ENCODE measurements at places on chromosomes 1 and 21.

GRCh38 chr1:31576201-31576669 lies at the start of gene TINAGL1:
Gene TINAGL1 (plus strand): TSS chr1:31576515. CDS start chr1:31577149, 634 bp downstream.
- DNase-seq = no peak

DNA sequence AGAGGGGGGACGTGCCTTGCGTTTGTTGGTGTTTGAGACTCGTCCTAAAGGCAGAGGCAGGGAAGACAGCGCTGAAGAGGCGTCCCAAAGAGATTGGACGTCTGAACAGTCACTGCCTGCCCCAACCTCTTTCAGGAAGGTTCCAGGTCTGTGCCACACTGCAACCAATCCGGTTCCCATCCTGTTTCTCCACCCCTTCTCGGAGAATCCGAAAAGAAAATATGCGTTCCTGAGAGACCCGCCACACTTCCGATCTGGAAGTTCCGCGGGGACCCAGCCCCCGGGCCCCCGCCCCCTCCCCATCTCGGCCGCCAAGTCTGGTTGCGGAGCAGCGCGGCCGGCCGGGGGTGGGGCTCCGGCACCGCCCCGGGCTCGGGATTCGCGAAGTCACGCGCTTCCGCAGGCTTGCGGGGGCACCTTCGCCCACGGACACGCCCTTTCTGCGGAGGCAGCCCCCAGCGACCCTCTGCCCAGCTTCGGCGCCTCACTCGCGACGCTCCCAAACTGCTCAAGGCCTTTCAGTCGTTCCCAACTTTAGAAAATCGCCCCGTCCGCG lies 124.5 kb upstream of the DPYD start:
- peak; percentile 17 for DNase-seq

- DNase-seq = no peak
Measured at GRCh38 chr1:208179263-208179816, 64.8 kb downstream of the PLXNA2 start.

DNA sequence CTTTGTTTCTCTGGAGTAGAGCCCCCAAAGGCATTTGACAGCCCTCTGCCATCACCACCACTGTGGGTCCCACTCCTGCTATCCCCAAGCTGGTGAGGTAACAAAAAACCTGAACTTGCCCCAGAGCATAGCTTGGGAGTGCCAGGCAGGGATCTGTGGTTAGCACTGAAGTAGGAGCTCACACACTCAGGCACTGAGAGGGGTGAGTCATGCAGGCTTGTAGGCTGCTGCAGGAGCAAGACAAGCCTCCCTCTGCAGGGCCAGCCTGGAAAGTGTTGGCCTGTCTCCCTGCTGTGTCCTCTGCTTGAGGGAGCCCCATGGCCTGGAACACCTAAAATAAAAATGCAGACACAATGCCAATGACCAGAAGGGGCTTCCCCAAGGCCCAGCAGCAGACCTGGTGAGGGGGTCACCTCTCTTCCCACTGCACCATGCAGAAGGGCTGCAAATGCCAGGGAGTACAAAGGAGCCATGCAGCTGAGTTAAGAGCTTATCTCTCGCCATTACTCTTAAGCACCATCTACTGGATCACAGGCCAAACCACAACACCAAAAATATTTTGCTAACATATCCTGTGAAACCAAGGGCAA lies 108.9 kb upstream of the POGK start:
- DNase-seq = no peak

GRCh38 chr1:68093737-68094136 lies 43.3 kb upstream of the DIRAS3 start:
- DNase-seq = no peak

DNA sequence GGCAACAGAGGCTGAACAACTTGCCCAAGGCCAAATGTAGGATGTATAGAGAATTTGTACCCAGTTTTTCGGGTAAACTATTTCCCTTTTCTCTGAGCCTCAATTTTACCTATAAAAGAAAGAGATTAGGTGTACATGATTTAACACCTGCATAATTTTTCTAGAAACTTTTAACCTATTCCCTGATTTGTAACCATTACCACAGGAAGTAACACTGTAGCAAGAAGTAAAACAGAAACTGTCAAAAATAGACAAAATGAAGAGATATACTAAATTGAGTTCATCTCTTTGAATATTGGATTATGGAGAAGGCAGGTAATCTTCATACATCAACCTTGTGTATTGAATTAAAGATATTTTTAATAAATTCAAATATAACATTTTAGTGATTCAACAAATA lies 136.2 kb downstream of the ZC3H11B start:
- no peak for DNase-seq

DNA sequence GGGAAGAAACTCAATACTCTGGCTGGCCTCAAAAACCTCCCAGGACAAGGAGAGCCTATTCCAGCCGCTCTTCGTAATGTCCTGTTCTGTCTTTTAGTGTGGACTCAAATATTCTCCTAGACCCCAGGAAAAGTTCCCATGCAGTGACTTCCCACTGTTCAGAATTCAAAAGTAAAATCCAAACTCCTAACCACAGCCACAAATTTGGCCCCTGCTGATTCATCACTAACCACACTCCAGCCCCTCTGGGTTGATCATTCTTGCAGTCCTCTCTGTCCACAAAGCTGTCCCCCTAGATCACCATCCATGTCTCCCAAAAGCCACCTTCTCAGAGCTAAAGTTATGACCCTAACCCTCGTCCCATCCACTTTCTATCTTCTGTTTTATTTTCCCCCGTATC lies 5.1 kb downstream of the CTNNBIP1 start:
- DNase-seq = no peak

DNA sequence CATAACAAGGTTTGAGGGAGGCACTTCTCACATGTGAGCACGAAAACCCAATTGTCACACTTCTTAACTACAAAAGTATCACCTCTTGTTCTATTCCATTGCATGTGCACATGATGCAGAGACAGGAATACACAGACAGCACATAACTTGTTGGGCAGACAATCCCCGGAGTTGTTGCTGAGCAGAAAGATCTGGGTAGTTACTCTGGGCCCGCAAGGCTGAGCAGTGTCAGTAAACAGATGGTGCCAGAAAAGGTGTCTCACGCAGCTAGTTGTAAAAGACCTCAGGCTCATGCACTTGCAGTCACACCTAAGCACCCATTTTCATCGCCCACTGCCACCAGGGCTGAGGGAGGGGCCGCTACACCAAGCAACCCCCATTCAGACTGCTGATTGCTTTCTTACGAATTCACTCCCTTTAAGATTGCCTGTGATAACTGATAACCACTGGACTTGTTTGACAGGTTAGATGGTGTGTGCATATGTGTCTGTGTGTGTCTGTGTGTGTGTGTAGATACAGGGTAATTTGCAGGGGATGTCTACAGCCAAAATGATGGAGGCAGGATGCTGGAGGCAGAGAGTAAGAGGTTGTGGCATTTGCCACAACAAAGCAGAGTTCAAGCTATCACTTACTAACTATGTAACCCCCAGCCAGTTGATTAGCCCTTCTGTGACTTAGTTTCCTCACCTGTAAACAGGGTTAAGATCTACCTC lies 4.2 kb downstream of the LGR6 start:
- no peak for DNase-seq

DNA sequence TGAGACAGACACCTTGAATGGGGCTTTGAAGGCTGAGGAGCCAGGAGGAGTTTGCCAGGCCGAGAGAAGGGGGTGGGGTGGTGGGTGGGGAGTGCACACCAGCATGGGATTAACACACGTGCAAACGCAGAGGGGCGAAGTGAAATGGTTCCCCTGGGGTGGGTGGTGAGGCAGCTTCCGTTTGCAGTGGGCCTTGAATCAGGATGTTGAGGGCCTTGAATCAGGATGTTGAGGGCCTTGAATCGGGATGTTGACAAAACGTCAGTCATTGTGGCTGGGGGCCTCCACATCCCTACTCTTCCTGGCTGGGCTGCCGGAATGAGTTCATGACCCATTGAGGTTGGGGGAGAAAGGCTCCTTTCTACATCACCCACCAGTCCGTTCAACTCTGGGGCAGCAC lies 16.6 kb downstream of the LDLRAP1 start:
- no peak for DNase-seq

DNA sequence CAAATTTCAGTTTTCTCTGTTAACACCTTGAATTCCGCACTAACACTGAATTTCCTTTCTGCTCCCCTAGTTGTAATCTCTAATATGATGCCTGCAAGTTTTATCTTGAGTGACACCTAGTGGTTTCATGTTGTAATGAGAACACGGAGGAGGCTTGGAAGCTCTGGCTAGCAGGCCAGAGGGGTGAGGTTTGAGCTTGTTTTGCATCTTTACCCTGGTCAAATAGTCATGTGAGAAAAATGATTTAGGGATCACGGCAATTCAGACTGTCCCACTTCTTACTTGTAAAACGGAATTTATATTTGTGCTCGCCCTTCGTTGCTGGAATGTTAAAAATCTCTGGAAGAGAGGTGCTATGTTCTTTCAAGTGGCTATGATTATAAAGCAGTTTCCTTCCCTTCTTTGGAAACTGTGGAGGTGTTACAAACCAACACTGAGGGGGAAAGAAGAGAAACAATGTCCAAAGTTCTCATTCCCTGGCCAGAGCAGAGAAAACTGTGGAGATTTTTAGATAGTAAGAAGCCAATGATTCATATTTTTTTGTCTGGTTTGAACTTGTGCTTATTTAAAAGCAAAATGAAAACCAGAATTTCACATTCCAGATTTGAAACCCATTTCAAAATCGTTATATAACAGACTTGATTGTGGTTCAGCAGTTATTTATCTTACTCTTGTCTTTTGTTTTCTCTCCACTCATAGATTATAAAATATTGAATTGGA lies 5.3 kb upstream of the MROH9 start:
- DNase-seq = peak; percentile 9

- DNase-seq = no peak
Measured at GRCh38 chr1:171881442-171881841, 40.1 kb downstream of the DNM3 start.

DNA sequence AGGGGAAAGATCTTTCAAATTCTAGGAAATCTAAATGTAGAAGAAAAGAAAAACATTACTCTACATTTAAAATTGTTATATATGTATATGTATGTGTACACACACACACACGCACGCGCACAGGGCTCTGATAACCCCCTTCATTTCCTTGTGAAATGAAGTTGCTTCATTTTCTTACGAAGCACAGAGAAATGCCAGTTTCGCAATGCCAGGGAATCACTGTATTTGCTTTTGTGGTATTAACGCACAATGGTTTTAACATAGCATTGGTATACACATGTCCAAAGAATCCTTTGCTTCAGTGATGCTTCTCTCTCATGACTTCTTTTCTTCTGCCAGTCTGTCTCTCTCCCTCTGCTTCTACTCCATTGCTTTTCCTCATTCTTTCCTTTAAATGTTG lies 8.4 kb upstream of the DDAH1 start:
- DNase-seq = no peak

DNA sequence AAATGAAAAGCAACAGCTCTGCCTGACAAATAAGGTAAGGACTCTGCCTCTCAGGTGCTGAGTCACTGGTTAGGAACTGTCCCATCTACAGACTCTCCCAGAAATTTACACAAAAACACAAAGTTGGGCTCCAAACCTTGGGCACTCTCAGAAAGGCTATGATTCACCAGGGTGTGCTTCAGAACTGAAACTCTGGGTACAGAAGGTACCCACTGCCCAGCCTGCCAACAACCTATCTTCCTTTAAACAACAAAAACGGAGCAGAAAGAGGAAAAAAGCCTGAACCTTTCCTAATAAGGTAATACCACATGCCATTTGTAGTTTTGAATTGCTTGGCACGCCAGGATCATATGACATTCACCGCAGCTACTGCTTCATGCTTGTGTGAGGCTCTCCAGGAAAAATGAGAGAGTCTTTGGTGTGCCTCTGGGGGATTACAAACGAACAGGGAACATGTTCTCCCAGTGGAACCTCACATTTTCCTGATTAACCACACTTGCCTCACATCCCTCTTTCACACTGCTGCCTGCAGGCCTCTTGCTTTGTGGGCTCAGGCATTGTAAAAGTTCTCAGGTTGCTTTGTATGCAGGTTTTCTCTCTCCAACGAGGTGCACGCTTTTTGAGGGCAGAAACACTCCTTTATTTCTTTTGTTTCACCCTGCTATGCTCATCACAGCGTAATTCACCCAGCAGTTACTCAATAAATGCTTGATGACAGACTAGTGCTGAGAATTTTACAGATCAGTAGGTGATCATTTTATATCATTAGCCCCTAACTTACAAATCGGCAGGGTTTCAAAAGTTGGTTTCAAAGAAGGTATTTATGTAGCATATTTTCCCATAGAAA lies 65.1 kb downstream of the GADD45A start:
- no peak for DNase-seq

GRCh38 chr1:14610761-14611160 lies 12.3 kb downstream of the KAZN start:
- DNase-seq = no peak

GRCh38 chr1:183993132-183993531 lies 44.4 kb downstream of the COLGALT2 start:
- DNase-seq = no peak

DNA sequence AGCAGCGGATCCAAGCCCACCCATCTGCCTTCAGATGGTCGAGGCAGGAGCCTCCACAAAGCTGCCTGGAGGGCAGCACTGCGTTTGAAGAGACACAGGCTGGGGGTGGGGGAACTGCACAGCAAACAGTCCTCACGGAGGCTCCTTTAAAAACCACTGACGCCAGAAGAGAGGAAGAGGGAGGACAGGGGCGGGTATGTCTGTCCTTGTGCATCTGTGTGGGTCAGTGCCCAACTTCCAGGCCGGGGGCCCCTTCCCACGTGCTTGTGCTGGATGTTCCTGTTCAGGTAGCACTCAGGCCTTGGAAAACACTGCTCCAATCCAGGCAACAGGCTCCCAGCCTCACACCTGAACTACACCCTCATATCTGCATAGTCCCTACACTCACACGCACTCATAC lies 7.7 kb downstream of the AHDC1 start:
- no peak for DNase-seq

DNA sequence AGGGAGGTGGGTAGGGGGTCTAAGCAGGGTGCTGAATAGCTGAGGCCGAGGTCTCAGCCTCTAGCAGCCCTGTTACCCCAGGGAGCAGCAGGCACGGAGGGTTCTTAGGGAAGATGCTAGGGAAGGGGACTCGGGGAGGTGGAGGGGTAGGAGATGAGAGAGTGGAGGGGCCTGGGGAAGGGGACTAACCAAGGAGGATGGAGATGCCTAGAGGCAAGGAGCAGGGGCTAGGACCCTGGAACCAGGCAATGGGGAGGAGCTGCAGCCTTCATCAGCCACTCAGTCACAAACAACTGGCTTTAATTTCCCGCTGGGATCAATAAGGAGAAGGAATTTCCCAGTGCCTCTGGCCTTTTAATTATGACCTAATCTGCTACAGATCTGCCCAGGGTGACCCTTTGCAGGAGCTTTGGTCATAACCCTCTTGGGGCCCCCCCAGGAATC lies 2.9 kb upstream of the CRABP2 start:
- no peak for DNase-seq

DNA sequence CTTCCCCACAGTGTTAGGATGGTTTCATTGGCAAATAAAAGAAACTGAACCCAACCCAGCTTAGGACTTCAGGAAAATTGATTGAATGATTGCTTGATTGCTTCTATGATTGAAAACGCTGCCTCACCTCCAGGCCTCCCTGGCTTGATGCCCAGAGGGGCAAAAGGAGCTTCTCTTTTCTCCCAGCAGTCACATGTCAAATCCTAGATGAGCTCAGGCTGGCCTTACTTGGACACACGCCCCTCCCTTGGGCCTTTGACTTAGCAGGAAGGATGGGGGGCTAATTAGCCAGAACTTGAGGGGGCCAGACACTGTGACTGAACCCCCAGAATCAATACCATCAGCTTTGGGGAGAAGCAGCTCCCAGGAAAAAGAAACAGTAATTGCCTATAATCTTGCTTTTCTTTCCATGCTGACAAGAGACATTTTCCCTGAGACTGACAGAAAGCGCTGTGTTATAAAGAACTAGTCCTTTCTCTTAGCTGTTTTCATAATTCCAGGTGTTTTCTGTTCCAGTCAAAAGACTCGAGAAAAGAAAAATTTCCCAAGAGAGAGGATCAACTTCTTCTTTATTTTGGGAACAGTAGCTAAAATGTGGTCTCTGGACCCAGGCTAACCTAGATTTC lies 50.8 kb upstream of the ATP5PO start:
- no peak for DNase-seq

Measured in activated CD4-positive, alpha-beta memory T cell treated with anti-CD3 and anti-CD28 coated beads for 36 hours (primary cell).